ENCODE measurements at places on chromosomes 7 and 10. TPM values are rescaled to one million over a fixed set of nuclear protein-coding genes. Genes with fewer than 3 reads are reported as not detected.

VSTM4 gene
- total RNA-seq: 8.2 TPM

TUBB8 gene
- not detected for total RNA-seq

MYO3A gene
- not detected for total RNA-seq

SEMA3C gene
- 311 TPM for total RNA-seq

EBF3 gene
- 1.6 TPM for total RNA-seq

SUN1 gene
- total RNA-seq: 291 TPM

AZGP1 gene
- total RNA-seq: not detected

RARRES2 gene
- 1.7 TPM for total RNA-seq

MOGAT3 gene
- total RNA-seq: not detected

C10orf71 gene
- not detected for total RNA-seq

CRYGN gene
- not detected for total RNA-seq

GHRHR gene
- not detected for total RNA-seq

ASZ1 gene
- total RNA-seq: not detected

ATP6V0A4 gene
- not detected for total RNA-seq

FXYD4 gene
- not detected for total RNA-seq

GRID2IP gene
- total RNA-seq: not detected

LRRD1 gene
- total RNA-seq: 0.07 TPM

TSPAN15 gene
- total RNA-seq: 1.7 TPM

SLC29A4 gene
- 6.5 TPM for total RNA-seq

FGL2 gene
- 86.5 TPM for total RNA-seq

TRIL gene
- total RNA-seq: 1.8 TPM

LIPJ gene
- not detected for total RNA-seq

CLCN1 gene
- total RNA-seq: 0.07 TPM

PIP gene
- not detected for total RNA-seq

PDSS1 gene
- 3.6 TPM for total RNA-seq

MACC1 gene
- 0.50 TPM for total RNA-seq

RRP12 gene
- total RNA-seq: 14.7 TPM

DDC gene
- total RNA-seq: not detected

LRGUK gene
- 0.10 TPM for total RNA-seq

GPR158 gene
- 0.33 TPM for total RNA-seq

PITRM1 gene
- total RNA-seq: 68.0 TPM

KLLN gene
- total RNA-seq: 0.46 TPM

CPEB3 gene
- 1.1 TPM for total RNA-seq

TMEM209 gene
- total RNA-seq: 8.8 TPM

SPDYE2B gene
- not detected for total RNA-seq

CH25H gene
- total RNA-seq: 0.20 TPM

TCTN3 gene
- total RNA-seq: 66.6 TPM

OR2A5 gene
- not detected for total RNA-seq

CUTC gene
- 20.3 TPM for total RNA-seq

ASAH2 gene
- 3.2 TPM for total RNA-seq

PRRT4 gene
- total RNA-seq: 0.13 TPM

CYP3A5 gene
- not detected for total RNA-seq

GLI3 gene
- total RNA-seq: 4.1 TPM

PNLIPRP2 gene
- not detected for total RNA-seq

DKK1 gene
- 134 TPM for total RNA-seq

CYP3A4 gene
- not detected for total RNA-seq

MYL10 gene
- total RNA-seq: not detected

MNX1 gene
- not detected for total RNA-seq

WNT8B gene
- not detected for total RNA-seq

SERPINE1 gene
- 1,589 TPM for total RNA-seq

TRIM50 gene
- not detected for total RNA-seq

CTAGE4 gene
- total RNA-seq: 0.36 TPM
